ENCODE measurements at places on chromosomes 7 and 10. TPM values are rescaled to one million over a fixed set of nuclear protein-coding genes. Genes with fewer than 3 reads are reported as not detected.

GRCh38 chr7:104873401-104873800, 140.6 kb upstream of the KMT2E start:
- DNase-seq: no peak

Gene PTPRZ1
- not detected for total RNA-seq

DNA sequence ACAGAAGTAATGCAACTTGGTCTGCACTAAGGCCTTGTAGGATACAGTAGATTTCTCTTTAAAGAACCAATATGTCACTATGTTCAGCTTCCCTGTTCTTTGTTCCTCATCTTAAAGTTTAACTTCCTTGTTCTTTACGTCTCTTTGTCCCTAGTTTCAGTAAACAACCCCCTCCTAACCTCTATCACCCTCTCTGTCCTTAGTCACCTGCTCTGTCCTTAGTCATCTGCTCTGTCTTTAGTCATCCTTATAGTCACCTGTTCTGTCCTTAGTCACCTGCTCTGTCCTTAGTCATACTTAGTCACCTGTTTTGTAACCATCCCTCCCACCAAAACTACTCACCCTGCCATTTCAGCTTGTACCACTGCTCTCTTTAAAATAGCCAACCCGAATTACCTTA, 144.6 kb upstream of the TMEM106B start:
- no peak for DNase-seq

DNA sequence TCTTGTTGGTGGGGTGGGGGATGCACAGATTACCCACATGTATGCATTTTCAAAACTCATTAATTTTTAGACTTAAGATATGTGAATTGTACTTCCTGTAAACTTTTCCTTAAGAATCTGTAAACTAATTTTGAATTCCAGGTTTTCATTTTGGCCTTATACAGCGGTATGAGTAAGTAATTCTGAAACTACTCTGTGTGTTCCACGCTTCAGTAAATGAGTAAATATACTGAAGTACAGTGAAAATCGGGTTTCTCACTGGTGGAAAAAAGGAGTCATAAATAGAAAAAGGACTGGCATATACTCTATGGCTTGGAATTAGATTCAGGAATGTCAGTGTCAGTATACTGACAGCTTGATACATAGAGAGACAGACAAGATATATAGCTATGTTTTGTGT, 72.8 kb downstream of the CTTNBP2 start:
- no peak for DNase-seq

Gene PILRA
- 0.27 TPM for total RNA-seq

DNA sequence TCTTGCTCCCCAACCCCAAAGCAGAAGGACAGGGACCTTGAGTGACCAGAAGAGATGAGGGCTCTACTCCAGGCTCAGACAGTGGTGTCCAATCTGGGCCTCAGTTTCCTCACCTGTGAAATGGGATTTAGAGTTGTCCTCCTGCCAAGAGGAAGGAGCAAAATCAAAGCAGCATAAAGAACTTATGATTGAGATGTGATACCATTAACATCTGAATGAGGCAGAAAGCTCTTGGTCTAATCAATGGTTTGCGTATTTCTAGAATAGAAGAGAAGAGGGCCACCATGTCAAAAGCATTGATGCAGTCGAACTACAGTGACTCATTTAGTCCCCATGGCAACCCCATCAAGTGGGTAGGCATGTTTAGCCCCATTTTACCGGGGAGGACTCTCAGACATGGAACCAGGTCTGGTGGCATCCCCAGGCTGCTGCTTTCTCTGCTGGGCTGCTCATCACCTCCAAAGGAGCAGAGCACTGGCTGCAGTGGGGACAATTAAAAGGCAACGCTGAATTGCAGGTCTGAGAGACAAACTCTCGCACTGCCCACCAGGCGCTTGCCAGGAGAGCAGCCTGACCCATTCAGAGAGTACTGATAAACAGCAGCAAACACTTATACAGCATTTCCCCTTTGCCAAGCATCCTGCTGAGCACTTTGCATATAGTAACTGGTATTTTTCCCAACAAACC, 175.9 kb downstream of the NEURL1 start:
- no peak for DNase-seq

DNA sequence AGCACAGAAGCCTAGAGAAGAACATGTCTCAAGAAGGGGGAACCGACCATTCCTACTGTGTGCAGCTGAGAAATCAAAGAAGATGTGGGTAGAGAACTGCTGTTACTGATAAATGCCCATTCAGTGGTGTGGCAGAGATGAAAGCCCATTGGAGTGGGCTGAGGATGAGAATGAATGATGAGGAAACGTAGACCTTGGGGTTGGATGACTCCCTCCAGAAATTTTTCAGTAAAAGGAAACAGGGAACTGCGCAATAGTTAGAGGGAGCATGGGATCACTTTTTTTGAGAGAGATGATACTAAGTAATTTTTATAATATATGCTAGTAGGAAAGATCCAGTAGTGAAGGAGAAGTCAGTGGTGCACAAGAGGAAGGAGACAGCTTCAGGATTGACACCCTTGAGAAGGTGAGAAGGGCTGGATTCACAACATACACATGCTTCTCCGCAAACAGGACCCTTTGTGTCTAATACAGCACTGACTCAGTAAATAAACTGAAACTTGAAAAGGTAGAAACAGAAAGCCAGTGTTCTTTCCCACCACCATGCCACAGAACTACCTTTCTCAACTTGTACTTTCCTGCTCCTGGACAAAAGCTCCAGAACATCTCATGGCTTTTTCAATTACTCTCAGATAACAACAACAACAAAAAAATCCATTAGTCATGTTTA, 104.7 kb upstream of the IL6 start:
- DNase-seq: no peak

- no peak for DNase-seq
These were observed 40.0 kb upstream of the FOXL3 start for GRCh38 chr7:249989-250388.

DNA sequence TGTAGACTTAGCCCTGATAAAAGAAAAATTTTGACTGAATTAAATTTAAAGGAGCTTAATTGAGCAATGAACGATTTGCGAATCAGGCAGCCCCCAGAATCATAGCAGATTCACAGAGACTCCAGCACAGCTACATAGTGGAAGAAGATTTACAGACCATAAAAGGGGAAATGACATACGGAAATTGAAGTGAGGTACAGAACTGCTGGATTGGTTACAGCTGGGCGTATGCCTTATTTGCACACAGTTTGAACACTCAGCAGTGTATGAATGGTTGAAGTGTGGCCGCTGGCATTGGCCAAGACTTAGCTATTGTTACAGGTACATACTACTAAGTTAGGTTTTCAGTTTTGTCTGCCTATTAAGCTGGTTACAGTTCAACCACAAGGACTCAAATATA, 433.5 kb upstream of the CELF2 start:
- no peak for DNase-seq

Gene ZCWPW1
- 3.5 TPM for total RNA-seq

DNA sequence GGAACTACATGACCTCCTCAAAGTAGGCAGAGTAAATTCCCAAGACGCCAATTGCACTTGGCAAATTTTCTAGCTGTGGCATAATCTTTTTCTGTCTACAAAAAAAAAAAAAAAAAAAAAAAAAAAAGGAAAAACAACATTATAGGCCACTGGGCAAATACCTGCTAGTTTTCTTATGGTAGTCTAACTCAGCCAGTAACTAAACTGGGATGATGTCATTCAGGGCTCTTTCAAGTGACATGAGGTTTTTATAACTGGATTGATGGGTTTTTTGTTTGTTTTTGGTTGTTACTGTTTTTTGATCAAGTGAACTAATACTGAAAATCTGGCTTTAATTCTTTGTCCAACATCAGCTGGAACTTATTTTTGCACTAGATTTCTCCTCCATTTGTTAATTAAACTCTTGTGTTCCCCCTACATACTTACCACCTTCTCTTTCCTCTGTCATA, 7.4 kb upstream of the VIM start:
- DNase-seq: no peak

- no peak for DNase-seq
These were observed 11.1 kb upstream of the ANAPC16 start for GRCh38 chr10:72204724-72205123.

GRCh38 chr10:98030991-98031431, 590 bp upstream of the CRTAC1 start:
- DNase-seq: no peak

- no peak for DNase-seq
These were observed 28.2 kb downstream of the PPIF start for GRCh38 chr10:79375321-79376077.

GRCh38 chr7:33422825-33423645, 293.7 kb downstream of the BBS9 start:
- no peak for DNase-seq

GRCh38 chr10:118913825-118914224, 115.7 kb upstream of the NANOS1 start:
- no peak for DNase-seq

Data from activated naive CD4-positive, alpha-beta T cell treated with anti-CD3 and anti-CD28 coated beads for 36 hours (primary cell).